Suppressor macrophage treated with lipopolysaccharide for 1 hour (primary cell): ENCODE measurements at places on chromosomes 1 and 21.

GRCh38 chr1:54748094-54748835 lies 16.1 kb downstream of the PARS2 start:
- DNase-seq = no peak

DNA sequence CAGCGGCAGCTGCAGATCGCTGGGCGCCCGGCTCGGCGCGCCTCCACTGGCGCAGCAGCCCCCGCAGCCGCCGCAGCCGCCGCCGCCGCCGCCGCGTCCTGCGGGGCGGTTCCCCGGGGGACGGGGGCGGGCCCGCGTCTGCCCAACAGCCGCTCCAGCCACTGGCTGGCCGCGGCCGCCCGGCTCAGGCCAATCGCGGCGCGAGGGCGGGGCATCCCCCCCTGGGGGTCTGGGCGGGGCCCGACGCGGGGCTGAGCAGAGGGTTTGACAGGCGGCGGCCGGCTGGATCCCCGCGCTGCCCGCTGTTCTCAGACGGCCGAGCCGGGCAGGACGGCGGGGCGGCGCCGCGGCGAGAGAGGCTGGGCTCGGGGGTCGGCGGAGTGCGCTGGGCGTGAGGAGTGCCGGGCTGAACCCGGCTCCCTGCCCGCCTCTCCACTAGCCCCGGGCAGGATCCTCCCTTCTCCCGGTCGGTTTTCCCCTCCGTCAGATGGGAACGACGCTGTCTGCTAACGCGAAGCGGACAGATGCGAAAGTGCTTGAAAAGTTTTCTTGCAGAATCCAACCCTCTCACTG lies at the start of gene GLIS1:
GLIS1 (minus strand) TSS at position 56 of the 573 bp plus-strand sequence. CDS start 1,100 bp downstream, outside the sequence.
- peak; percentile 93 for DNase-seq

- DNase-seq = no peak
These were observed 2.3 kb downstream of the TRIM46 start for GRCh38 chr1:155175927-155176371.

DNA sequence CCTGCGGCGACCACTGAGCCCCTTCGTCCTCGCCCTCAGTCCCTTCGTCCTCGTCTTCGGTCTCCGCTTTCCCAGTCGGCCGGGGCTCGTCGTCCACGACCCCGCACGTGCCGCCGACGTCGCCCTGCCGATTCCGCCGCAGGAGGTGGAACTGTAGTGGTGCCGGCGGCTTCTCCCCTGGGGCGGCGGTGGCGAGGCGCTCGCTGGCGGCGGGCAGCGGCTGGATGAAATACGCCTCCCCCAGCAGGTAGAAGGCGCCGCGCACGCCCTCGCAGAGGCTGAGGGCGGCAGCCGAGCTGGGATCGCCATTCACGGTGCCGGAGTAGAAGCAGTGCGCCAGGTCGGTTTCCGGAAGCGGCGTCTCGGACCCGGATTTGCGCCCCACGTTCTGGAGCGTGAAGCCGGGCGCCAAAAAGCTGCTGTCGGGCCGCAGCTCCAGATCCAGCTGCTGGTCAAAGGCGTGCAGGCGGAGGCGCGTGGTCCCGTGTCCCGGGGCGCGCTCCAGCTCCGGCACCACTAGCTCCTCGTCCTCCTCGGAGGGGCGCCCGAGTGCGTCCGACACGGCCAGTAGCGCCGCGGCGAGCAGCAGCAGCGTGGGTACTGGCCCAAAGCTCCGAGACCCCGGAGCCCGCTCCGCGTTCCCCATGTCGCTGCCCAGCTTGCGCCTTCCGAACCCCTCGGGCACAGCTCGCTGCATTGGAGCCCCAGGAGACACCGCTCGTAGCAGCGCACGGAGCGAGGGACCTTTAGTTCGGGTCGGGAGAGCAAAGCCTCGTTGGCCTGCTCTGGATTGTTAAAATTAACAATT lies 747 bp downstream of the ADAMTS1 start:
- peak; percentile 17 for DNase-seq

DNA sequence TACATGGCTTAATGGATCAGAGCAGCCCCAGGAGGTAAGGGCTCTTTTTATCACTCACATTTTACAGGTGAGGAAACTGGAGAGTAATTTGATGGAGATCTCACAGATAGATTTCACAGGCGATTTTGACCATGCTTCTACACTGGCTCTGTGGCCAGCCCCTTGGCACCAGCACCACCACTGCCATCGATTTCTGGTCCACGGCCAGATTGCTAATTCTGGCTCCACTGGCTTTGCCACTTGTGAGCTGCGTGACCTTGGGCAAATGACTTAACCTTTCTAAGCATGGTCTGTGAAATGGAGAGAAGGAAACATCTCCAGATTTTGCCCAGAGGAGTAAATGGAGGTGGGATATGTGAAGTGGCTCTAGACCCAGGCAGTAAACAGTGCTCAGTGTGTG lies 32.6 kb downstream of the KCNC4 start:
- DNase-seq = no peak

DNA sequence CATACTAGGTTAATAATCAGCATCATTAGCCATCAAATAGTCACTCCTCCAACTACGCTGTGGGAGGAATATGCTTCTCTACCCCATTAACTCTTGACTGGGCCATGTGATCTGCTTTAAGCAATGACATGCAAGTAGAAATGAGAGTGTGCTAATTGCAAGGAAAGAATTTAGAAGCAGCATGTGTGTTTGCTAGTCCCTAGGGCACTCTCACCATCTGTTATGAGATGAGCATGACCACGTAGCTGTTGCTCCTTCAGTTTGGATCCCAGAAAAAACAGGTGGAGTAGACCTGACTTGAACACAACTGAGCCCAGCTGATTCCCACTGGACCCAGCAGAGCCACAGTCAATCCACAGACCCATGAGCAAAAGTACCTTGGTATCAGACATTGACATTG lies 19.7 kb upstream of the RGS7 start:
- DNase-seq = no peak

DNA sequence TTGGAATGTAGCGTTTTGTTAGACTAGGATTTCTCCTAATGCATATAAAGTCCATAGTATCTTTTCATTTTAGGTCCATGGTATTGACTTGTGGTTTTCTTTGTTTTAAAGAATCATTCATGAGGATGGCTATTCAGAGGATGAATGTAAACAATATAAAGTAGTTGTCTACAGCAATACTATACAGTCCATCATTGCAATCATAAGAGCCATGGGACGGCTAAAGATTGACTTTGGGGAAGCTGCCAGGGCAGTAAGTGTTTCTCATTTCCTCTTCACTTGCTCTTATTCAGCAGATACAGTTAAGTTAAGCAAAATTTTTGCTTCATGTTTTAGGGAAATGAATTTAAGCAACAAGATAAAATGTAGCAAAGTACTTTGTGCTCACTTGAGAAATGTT lies 25.4 kb downstream of the GNAI3 start:
- peak; percentile 61 for DNase-seq

DNA sequence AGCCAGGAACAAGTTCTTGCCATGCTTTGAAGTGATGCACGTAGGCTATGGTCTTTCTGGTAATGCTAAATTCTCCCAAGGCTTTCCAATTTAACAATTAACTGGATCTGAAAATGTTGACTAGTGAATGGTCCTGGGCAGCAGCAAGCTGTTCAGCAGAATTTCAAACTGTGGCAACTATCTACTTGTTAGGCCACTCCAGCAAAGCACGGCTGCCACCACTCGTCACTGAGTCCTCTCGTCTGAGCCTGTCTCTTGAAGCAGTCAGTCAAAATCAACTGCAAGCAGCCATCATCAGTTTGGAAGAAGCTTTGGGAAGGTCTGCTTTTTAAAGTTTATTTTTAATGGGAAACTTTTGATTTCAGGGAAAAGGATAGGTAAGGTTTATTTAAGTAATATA lies 6.1 kb downstream of the FLVCR1 start:
- no peak for DNase-seq

DNA sequence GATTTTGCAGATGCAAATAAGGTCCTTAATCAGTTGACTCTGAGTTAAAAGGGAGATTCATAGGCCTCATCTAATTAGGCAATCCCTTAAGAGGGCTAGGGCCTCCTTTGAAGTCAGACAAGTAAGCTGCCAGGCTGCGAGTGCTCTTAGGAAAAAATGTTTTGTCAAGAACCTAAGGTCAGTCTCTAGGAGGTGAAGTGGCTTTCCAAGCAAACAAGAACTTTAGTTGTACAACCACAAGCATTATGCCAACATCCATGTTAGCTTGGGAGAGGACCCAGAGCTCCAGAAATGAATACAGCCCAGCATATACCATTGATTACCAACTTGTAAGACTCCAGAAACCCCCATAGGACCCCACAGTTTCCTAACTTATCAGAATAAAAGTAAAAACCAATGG lies 1366.2 kb downstream of the PLA2G4A start:
- no peak for DNase-seq

GRCh38 chr1:161121834-161122233 lies 3.9 kb downstream of the NIT1 start:
- DNase-seq = peak; percentile 85

GRCh38 chr1:27380766-27381733 lies 2.1 kb downstream of the CD164L2 start:
- no peak for DNase-seq

- DNase-seq = no peak
These were observed 954 bp downstream of the MARK1 start for GRCh38 chr1:220528679-220529501.

GRCh38 chr21:37800456-37801061 lies 115.7 kb downstream of the KCNJ6 start:
- DNase-seq = no peak

GRCh38 chr1:39892601-39893595 lies 8.8 kb downstream of the MYCL start:
- peak; percentile 81 for DNase-seq

DNA sequence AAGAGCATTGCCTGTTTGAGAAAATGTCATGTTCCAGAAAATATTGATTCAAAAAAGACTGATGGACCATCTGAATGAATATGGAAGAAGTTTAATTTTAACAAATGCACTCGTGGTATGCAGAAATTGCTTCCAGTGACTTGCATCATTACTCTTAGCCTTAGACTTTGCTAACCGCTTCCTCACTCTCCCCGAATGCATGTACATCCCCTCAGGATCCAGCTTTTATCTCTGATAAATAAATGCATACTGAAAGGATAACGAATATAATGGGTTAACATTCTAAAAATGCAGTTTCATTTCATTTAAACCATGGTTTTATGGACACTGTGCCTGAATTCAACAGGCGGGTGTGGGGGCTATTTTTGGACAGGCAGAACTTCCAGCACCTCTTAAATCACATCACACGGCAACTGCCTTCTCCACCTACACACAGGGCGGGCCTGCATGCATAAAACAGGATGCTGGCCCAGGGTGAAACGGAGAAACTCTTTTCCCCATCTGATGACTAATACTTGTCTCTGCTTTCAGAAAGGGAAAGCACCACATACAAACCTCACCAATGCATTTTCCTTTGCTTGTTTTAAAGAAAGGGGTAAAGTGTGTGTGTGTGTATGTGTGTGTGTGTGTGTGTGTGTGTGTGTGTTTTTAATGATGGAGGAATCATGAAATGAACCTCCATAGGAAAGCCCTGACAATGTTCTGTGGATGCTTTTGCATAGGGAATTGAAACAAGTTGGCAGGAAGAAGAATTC lies 48.7 kb downstream of the SPAG17 start:
- DNase-seq = peak; percentile 83
